ENCODE measurements at places on chromosomes 6 and 20.

DNA sequence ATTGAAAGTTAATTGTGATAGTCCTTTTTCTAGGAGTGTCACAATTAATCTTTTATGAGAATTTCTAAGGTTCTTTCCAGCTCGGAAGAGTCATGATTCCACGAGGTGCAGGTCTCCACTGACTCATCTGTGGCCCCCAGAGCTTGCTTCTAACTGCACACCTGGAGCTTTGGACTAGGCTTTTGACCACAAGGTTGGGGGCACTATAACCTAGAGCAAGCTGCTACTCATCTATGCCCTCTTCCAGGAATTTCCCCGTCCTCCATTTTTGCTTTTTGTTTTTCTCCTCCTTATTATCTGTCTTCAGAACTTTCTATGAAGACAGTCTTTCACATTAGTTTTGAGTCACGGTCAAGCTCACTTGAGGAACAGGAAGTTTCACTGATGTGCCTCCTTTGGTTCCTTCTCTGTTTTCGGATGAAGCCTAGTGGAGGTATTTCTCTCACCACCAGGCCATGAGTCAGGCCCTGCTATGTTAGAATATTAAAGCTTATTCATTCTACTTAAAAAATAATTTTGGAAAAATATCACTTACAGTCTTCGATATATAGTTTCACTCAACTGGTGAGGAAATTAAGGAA, 119.2 kb upstream of the INSM1 start:
- no peak for DNase-seq

DNA sequence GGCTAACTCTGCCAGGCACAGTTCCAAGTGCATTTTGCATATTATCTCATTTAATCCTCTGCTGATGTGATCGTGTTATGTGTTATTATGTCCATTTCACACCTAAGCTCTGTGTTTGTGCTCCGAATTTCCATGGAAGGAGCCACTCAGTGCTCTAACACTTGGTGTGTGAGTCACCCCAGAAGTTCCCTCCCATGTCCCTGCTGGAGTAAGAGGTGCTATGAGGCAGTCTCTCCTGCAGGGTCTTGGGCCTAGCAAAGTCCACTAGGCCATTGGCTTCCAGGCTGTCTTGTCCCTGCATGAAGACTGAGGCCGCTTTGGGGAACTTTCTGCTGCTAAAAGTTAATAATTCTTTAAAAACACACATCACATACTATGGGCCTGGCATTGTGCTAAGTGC, 405.9 kb upstream of the SULF2 start:
- no peak for DNase-seq

DNA sequence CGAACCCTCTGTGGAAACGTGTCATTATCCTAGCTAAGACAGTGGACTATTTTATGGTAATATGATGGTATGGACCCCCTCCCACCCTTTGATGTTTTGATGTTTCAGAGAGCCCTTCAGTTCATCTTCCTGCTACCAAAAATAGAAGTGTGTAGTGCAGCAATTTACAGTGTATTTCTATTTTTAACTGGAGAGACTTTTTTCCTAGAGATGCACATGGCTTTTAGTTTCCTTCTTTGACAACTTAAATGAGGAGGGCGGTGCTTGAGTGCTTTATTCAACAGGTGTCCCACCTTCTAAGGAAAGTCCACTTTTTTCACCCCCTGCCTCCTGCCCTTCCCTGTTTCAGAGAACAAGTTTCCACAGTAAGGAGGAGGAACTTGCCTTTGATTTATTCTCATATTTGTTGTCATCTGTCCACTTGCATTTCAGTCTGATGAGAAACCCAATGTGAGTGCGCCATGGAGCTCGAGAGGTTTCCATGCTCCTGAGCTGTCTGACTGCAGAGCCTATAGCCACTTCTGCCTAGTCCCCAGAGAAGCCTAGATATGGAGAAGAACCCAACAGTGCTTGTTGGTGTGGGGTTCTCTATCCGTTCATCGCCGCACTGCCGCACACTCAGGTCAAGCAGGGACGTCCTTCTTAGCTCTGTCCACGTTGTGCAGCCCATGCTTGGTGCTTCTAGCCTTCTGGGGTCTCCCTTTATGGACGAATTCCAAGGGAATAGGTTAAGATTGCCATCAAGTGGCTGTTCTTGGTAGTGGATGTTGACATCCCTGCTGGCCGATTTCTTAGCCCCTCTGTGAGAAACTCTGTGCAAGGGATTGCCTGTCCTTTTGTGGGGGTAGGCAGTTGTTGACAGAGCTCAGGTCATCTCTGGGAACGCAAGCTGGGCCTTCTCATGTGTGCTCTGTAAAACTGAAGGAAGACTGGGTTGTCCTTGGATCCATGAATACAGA, 144.2 kb downstream of the JARID2 start:
- peak; percentile 36 for DNase-seq

DNA sequence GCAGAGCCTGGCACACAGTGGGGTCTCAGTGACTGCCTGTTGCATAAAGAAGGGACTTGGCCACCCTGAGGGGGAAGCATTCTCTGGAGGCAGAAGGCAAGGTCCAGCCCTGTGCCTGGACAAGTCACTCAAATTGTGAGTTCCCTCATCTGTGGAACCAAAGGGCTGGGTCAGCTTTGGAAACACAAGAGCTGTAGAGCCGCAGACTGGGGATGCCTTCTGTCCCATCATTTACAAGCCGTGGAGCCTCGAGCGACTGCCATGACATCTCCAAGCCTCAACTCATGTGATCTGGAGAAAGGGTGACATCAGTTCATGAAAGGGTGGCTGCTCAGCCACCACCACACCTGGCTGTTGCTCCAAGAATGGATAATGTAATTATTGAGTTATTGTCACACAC, 20.4 kb upstream of the SIRPD start:
- DNase-seq = no peak

GRCh38 chr6:169271877-169272216, 18.2 kb upstream of the THBS2 start:
- no peak for DNase-seq

GRCh38 chr6:30061858-30062458, 893 bp downstream of the POLR1H start:
- DNase-seq = no peak

GRCh38 chr6:111122458-111123286, 35.4 kb downstream of the SLC16A10 start:
- DNase-seq = no peak

- DNase-seq = no peak
Observed at GRCh38 chr6:135525594-135525993, 28.1 kb upstream of the AHI1 start.

- DNase-seq = no peak
Observed at GRCh38 chr6:43261198-43261597, 17.9 kb downstream of the TTBK1 start.

DNA sequence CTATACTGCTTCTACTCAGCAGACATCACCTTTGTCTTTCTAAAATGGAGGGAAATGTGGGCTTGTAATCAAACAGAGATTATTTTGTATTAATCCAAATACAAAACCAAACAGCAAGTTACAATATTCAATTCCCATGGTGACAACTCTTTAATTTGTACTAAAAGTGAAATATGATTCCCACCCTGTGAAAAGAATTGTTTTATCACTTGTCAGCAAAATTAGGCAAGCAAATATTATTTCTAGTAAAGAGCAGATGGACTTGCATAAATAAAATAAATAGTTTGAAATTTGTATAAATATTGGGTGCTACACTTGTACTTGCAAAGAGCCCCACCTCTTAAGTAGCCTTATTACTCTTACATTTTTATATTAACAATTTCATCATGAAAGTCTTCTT, 6.1 kb upstream of the TXLNB start:
- no peak for DNase-seq

GRCh38 chr6:90997076-90997475, 410.2 kb upstream of the MAP3K7 start:
- DNase-seq = no peak

GRCh38 chr20:42864116-42864515, 325.6 kb downstream of the PTPRT start:
- no peak for DNase-seq

DNA sequence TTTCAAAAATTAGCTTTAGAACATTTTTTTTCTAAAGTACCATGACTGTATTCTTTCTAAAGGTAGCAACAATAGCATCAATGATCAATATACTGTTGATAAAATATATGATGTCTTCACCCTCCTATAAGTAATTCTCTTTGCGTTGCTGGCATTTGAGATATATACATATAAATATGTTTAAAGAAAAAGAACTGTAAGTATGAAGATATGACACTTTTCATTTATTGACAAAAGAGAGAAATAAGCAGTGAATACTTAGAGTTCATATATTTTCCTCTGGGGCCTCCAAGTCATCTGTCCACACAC, 49.4 kb upstream of the SCGN start:
- DNase-seq = no peak

DNA sequence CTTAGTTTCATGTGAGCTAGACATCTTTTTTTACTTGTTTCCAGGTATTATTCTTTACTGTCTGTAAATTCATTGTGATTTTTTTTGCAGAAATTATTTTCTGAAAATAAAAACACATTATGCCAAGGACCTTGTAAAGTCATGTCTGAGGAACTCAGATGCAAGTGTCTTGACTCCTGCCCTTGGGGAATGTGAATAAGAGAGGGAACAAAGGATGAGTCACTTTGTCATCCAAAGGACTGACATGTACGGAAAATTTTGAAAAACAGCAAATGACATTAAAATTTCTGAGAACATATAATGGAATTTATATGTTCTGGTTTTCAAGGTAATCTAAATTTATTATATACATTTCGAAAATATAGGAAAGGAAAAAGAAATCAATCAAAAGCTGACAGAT, 660.4 kb downstream of the CD109 start:
- no peak for DNase-seq

- no peak for DNase-seq
Observed at GRCh38 chr20:44958276-44958675, 1.9 kb downstream of the TOMM34 start.

DNA sequence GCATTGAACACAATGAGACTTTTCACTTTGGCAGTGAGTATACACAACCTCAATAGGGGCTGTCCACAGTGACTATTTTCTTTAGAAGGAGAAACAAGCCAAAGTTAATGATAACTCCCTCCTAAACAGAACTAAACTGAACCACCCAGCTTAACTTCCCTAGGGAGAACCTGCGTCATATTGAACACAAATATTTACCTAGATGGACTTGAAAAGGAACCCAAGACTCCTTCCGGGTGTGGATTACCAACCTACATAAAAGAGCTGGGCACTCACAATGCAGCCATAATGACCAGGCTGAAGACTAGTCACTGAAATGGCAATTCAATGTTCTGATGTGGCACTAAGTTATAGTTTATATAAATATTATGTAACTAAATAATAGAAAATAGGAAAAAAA, 160.6 kb downstream of the IBTK start:
- no peak for DNase-seq

DNA sequence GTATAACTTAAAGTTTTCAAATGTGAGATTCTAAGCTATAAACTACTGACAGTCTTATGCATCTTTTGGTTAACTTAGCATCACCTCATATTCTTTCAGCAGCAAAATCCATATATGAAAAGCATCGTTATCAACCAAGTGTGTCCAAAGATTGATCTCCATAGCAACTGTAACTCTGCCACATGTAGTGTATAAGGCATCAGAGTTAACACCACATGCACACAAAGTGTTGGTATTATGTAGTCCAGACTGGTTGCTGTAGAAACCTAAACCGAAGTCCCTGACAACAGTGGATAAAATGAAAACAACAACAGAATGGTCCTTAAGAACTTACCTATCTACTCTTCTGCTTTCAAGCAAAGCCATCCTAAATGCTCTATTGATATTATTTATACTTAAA, 39.6 kb downstream of the PDSS2 start:
- DNase-seq = no peak

GRCh38 chr6:124822204-124822613, 140.0 kb upstream of the RNF217 start:
- DNase-seq = no peak

GRCh38 chr20:33472868-33473435, 16.9 kb upstream of the CBFA2T2 start:
- no peak for DNase-seq

- no peak for DNase-seq
Observed at GRCh38 chr6:166446567-166447065, 63.9 kb upstream of the MPC1 start.

DNA sequence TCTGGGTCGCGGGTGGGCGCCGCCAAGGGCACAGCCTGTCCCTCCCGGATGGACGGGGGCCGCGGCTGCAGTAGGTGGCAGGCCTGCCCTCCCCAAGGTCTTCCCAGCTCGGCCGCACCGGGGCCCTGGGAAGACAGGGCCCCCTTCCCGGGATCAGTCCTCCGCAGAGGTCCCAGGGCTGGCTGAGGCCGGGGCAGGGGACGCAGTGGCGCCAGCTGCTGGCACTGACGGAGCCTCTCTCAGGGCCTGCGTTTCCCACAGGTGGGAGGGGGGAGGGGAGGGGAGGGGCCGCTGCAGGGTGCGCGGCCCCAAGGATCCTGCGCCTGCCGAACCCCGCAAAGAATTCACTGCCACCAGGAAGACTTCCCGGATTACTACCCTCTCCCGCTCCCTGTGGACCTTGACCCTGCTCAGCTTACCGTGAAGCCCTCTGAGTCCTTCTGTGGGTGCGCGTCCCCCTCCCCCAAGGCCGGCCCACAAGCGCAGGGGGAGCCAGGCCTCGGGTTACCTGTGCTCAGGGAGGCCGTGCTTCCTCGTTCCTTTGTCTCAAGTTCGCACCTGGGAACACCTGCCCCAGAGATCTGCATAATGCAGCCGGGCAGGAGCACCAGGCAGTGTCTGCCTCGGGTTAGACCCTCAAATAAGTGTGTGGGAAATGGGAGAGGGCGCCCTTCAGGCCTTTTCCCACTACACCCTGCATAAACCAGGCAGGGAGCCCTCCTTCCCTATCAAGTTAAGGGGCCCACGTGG, 5.1 kb downstream of the LZTS3 start:
- peak; percentile 97 for DNase-seq

DNA sequence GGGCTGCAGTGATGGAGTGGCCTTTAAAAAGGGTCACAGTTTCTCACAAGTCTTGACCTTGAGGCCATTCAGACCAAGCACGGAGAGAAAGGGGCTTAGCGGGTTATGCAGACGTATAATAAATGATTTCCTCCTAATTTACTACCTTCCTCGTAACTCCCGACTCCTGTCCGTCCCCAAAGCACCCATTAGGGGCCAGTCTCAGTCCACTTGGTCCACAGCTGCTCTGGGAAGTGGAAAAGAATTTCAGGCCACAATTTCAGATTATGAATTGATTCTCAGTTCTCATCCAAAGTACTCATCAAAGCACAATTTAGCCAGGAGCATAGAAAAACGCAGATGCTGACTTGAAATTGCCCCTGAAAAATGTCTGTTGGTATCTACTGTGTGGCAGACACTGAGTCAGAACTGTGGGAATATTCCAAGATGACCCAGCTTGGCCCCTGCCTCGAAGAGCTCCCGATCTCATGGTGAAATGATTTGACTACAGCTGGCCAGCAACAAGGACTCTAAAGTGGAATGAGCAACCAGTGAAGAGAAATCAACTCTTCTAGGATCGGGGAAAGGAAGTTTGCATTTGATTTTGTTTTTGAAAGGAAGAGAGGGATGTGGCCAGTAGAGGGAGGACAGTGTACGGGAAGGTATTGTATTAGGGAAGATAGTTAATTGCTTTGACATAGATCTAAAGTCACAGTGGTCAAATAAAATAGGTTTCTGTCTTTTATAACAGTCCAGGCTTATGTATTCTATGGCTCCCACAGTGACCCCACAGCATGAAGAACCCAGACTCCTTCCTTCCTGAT, 15.2 kb upstream of the STK35 start:
- DNase-seq = no peak

GRCh38 chr6:33777398-33778388, 11.2 kb downstream of the LEMD2 start:
- DNase-seq = no peak

Data from HuH-7 (cell line).